AG09319 (cell line): ENCODE measurements at places on chromosomes 13 and 19.

- peak; percentile 15 for DNase-seq
Observed at GRCh38 chr19:51338563-51339312, 3.2 kb downstream of the VSIG10L start.

DNA sequence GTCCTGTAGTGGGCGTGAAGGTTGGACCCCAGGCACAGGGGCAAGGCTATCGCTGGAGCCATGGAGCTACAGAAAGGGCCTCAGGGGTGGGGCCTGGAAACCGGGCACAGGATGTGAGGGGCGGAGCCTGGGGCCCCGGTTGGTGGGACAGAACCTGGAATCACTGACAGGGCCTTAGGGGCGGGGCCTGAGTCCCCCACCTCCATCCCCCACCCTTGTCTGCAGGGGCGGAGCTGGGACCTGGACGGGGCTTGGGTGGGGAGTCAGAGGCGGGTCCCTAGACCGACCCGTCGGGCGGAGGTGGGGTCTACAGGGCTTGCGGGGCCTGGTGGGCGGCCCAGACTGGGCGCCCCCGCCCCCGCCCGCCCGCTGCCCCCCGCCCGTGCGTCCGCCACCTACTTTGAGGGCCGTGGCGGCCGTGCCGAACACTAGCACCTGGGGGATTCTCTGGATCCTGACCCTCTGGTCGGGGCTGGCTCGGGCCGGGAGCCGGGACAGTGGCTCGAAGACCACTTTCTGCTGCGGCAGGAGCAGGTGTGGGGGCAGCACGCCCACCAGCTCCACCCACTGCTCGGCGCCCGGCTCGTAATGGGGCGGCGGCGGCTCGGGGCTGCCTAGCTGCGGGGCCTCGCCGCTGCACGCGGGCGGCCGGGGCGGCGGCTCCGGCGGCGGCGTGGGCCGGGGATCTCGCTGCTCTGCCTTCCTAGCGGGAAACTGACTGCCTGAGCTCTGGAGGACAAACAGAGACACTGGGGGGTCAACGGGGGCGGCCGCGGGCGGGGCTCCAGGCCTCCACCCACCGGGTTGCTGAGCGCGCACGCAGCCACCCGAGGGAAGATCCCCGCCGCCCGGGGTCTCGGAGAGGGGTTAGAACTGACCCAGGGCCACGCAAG, 26.3 kb downstream of the DCAF15 start:
- DNase-seq = no peak

GRCh38 chr13:25561812-25562211, 190.0 kb downstream of the ATP8A2 start:
- DNase-seq = no peak

DNA sequence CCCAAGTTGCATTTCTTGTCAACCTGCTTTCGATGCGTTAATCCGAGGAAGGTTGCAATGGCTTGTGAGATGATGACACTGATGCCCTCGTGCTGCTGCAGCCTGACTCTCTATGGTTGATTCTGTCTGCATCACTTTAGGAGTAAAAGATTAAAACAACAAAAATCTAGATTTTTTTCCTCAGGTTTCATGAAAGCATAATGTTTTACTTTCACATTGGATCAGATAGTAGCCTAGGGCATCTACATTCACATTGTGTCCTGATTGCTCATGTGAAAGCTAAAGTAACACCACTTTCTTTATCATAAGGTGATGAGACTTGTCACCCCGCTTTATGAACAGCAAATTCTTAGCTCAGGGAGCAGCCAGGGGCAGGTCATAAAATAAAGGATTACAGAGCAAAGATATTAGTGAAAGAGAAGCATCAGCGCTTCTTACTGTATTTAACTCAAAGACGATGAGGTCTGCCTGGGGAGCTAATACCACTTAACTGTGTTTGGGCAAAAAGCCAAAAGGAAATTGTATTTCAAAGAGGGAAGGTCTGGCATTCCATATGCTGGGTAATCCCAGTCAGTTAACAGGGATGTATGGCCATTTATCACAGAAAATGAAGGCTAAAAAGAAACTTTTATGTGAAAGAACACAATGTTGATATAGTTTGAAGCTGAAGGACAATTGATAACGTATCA, 270.5 kb downstream of the GPC6 start:
- DNase-seq = no peak

DNA sequence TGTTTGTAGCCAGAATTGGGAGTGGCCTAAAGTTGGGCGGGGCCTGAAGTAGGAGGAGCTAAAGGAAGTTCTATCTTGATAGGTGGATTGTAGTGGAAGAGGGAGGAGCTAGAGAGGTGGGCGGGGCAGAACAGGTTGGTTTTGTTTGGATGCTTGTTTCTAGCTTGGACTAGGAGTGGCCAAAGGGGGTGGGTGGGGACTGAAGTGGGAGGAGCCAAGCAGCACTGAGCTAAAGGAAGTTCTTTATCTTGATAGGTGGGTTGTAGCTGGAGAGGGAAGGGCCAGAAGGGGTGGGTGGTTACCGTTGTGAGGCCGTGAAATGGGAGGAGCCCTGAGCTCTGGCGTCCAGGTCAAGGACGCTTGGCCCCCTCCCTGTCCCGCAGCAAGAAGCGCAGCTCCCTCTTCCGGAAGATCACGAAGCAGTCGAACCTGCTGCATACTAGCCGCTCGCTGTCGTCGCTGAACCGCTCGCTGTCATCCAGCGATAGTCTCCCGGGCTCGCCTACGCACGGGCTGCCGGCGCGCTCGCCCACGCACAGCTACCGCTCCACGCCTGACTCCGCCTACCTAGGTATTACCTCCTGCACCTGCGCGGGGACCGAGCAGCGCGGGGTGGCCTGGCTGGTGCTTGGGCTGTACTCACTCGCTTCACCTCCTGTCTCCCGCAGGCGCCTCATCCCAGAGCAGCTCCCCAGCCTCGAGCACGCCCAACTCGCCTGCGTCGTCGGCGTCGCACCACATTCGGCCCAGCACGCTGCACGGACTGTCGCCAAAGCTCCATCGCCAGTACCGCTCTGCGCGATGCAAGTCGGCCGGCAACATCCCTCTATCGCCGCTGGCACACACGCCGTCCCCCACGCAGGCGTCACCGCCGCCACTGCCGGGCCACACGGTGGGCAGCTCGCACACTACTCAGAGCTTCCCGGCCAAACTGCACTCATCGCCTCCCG, 8.0 kb downstream of the DNASE2 start:
- DNase-seq = no peak

GRCh38 chr13:73520566-73521289, 461.9 kb downstream of the KLF5 start:
- DNase-seq = no peak

DNA sequence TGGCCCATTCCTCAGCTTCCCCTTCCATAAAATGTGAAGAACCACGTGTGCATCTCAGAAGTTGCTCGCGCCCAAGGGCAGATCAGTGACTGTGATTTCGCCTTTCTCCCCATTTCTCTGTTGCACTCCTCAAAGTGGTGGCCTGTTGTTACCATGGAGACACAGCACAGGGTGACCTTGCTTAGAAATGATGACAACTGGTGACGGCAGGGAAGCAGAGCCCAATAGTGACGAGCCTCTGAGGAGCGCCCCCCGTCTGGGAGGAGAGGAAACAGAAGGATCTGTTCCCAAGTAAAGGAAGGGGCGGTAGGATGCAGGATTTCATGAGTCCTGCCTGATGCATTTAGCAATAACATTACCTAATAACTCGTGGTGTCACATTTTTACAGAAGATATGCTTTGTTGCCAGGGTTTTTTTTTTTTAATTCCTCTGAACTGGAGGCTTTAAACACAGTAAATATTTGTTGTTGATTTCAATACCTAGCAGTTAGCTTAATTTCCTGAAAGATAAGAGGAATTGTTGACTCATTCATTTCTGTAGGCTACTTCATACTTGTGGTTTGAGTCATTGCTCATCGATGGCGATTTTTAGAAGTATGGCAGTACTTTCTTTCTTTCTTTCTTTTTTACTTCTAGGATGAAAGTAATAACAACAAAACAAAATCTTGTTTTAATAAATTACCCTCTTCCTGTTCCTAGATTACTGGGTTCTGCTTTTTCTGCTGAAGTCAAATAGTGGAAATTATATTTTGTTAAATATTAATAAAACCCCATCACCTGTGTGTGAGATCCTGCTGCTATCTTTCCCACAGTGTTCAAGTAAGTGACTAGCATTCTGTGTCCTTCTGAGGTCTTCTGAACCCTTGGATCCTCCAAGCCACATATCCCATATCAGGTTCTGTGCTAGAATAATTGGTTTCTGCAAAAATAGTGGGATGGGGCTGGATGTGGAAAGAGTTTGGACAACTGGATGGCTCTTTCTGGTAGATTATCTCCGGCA, 36.0 kb downstream of the MBNL2 start:
- peak; percentile 46 for DNase-seq

GRCh38 chr19:16283210-16284061, 41.2 kb upstream of the KLF2 start:
- DNase-seq = no peak

GRCh38 chr19:45056831-45057230, 18.0 kb downstream of the CLASRP start:
- DNase-seq = no peak

DNA sequence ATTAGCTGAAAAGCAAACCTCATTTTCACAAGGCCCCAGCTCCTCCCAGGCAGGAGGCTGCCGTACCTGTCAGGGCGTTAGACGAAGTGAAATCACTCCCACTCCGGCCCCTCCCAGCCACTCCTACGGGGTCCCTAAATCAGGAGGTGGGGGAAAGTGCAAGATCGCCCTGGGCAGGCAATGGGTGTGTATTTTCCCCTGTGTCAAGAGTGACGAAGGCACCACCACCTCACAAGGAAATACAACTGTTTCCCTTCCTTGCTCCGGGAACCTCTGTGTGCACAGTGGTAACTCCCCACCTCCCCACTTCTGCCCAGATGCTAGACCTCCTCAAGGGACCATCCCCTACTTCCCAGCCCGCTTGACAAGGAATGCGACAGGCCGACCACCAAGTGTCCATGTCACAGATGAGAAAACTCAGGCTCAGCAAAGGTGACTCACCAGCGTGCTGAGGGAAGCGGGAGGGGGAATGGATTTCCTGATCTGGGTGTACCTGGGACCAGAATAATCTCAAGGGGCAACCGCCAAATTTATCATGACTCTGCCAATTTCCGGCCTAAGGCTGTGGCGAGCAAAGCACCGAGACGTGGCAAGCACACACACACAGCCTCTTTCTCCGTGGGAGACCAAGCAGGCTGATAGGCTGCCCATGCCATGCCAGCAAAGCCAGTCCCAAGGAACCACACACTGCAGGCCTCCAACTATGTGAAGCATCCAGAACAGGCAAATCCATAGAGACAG, 7.3 kb downstream of the PPP6R1 start:
- DNase-seq = no peak

- DNase-seq = no peak
Observed at GRCh38 chr19:35119578-35120155, 4.0 kb downstream of the FXYD3 start.

DNA sequence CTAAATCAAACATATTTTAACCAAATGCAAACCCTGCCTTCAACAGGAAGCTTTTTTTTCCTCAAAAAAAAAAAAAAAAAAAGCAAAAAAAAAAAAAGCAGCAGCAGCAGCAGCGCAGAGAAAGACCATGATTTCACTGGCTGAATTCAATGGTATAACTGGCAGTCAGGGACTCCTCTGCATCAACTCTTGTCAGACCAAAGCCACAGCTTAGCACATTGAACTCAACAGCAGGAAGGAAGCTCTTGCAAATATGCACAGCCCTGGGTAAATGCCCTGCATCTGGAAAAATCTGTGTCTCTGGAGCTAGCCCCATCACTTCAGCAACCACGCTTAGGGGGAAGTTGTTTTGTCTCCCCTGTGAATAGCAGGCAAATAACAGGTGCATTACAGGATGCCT, 17.6 kb upstream of the DHRS12 start:
- no peak for DNase-seq

DNA sequence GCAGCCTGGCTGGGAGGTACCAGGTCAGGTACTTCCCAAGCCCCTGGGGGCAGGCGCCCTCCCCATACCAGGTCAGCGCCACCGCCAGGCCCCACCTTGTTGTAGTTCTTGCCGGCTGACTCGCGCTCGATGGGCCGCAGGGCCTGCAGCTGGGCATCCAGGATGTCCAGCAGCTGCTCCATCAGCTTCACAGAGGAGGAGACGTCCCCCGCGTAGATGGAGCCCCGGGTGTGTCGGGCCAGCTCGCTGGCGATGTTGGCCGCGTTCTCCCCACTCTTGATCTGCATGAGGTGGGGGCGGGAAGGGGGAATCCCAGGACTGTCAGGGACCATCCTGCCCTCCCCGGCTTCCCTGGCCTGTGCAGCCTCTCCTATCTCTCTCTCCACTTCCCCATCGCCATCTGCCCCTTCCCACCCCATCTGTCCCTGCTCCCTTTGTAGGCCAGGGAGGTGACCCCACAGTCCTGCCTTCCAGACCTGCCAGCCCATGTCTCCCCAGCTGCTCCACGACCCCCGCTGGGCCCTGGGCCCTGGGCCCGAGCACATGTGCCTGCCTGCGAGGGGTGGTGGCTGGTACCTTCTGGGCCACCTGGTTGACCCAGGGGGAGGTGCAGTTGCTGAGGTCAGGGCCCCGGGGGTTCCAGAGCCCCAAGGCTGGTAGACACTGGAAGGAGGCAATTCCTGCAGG, 23.8 kb upstream of the ASF1B start:
- no peak for DNase-seq

- no peak for DNase-seq
Observed at GRCh38 chr13:29943686-29944085, 93.3 kb upstream of the UBL3 start.

- DNase-seq = no peak
Observed at GRCh38 chr13:41408746-41409145, 48.6 kb upstream of the RGCC start.

- DNase-seq = peak; percentile 5
Observed at GRCh38 chr13:41352935-41353840, 42.1 kb downstream of the NAA16 start.

DNA sequence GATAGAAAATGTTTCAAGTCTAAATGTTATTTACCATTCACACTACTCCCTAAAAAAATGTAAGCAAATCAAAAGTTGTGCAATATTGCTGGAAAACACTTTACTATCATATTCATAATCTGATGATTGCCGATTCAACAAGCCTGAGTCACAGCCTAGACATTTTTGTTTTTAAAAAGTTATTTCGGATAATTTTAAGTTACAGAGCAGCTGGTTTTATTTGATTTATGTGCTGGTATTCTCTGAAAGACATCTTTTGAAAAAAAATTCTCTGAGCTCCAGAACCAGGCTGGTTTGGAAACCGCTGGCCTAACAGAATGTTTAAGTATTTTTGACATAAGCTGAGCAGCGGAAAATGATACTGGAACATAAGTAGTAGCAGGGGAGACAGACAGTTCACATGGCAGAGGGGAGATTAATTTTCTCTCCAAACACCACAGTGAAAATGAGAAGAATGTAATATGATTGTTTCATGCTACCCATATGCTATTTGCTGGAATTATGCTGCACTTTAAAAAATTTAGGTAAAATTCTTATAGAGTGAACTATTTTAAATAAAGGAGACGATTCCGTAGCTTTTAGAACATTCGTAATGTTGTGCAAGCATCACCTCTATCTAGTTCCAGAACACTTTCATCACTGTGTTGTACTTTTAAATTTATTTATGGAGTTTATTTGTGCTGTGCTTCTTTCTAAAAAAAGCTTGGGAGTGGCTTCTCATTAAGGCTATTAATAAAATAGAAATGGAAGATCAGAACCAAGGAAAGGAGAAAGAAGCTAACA, 36.1 kb downstream of the TBC1D4 start:
- no peak for DNase-seq
